ENCODE measurements at places on chromosomes 4 and X. TPM values are rescaled to one million over a fixed set of nuclear protein-coding genes. Genes with fewer than 3 reads are reported as not detected.

The L1CAM gene
- total RNA-seq, result 45.7 TPM

The PF4V1 gene
- total RNA-seq, result not detected

The FRG1 gene
- 69.3 TPM for total RNA-seq

The GALNTL6 gene
- 0.45 TPM for total RNA-seq

The TEX11 gene
- not detected for total RNA-seq

The COL25A1 gene
- total RNA-seq, result not detected

The CCSER1 gene
- total RNA-seq, result 3.2 TPM

The TMEM156 gene
- 5.9 TPM for total RNA-seq

The FRAS1 gene
- 1.4 TPM for total RNA-seq

The MSANTD1 gene
- total RNA-seq, result 0.80 TPM

The CDX4 gene
- total RNA-seq, result not detected

The ZFP42 gene
- total RNA-seq, result 12.5 TPM

The ZIC3 gene
- total RNA-seq, result 0.23 TPM

The MAGIX gene
- total RNA-seq, result 6.1 TPM

The SMR3B gene
- total RNA-seq, result not detected

The IGBP1 gene
- total RNA-seq, result 71.3 TPM

The CXCL10 gene
- not detected for total RNA-seq

The MND1 gene
- 22.7 TPM for total RNA-seq

The TEX28 gene
- total RNA-seq, result not detected

The RAB39B gene
- total RNA-seq, result 5.3 TPM

The RASSF6 gene
- total RNA-seq, result not detected

The PCDH10 gene
- 10.3 TPM for total RNA-seq

The RIBC1 gene
- 3.1 TPM for total RNA-seq

The PPAT gene
- 37.5 TPM for total RNA-seq

The PDZD4 gene
- 2.8 TPM for total RNA-seq

The PUDP gene
- not detected for total RNA-seq

The STARD8 gene
- total RNA-seq, result 2.1 TPM
